Lung (tissue), 17 donors: ENCODE measurements at places on chromosomes 6 and 20. TPM values are rescaled to one million over a fixed set of nuclear protein-coding genes. Genes with fewer than 3 reads are reported as not detected.
A peak's percentile ranks its signal among the peaks of the same experiment; 100 is the strongest.

RHAG gene
- total RNA-seq, result 5.7 TPM

PRRC2A gene
- total RNA-seq, result 157 TPM

XKR7 gene
- total RNA-seq, result 0.03 TPM

C6orf58 gene
- not detected for total RNA-seq

DNA sequence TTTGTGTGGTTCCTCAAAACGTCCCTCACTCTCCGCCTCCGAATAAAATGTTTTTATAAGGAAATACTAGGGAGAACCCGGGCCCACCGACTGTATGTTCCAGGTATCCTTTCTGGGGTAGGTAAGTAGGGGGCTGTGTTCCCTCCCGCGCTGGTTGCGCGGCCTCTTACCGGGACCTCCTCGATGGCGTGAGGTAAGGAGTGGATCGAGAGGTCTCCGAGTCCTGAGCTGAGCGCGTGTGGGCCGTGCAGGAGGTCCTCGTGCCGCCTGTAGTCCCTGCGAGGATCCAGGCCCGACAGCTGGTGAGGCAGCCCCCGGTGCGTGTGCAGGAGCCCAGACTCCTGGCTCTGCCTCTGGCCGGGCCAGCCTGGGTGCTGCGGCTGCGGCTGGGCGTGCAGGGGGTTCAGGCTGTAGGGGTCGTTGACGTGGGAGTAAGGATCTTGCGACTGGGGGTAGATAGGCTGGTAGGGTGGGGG, 5.1 kb downstream of the TFAP2A start:
- H3K36me3 ChIP-seq, result no peaks in the 10 kb centered on the region
- no peak overlapping the region for H3K27ac ChIP-seq
- peaks cover 31% of the 10 kb centered on the region for H3K4me1 ChIP-seq

GRCh38 chr6:81613606-81614005, 138.9 kb downstream of the TENT5A start:
- no peak overlapping the region for H3K4me3 ChIP-seq
- H3K27ac ChIP-seq, result peak overlapping the region; percentile 16
- no peaks in the 10 kb centered on the region for H3K27me3 ChIP-seq

GRCh38 chr20:62606016-62606415, 36.3 kb upstream of the SLCO4A1 start:
- H3K4me1 ChIP-seq, result no peaks in the 10 kb centered on the region
- no peak for DNase-seq
- no peak overlapping the region for H3K4me3 ChIP-seq
- H3K36me3 ChIP-seq, result no peaks in the 10 kb centered on the region
- no peak overlapping the region for H3K27ac ChIP-seq

GRCh38 chr6:91288741-91289140, 701.9 kb upstream of the MAP3K7 start:
- H3K27ac ChIP-seq, result no peak overlapping the region
- H3K27me3 ChIP-seq, result no peaks in the 10 kb centered on the region

GRCh38 chr6:72894091-72894490, 272.2 kb downstream of the KCNQ5 start:
- H3K36me3 ChIP-seq, result no peaks in the 10 kb centered on the region
- H3K4me3 ChIP-seq, result no peak overlapping the region
- peak; percentile 4 for DNase-seq
- H3K4me1 ChIP-seq, result no peaks in the 10 kb centered on the region
- no peaks in the 10 kb centered on the region for H3K27me3 ChIP-seq
- H3K27ac ChIP-seq, result no peak overlapping the region

DNA sequence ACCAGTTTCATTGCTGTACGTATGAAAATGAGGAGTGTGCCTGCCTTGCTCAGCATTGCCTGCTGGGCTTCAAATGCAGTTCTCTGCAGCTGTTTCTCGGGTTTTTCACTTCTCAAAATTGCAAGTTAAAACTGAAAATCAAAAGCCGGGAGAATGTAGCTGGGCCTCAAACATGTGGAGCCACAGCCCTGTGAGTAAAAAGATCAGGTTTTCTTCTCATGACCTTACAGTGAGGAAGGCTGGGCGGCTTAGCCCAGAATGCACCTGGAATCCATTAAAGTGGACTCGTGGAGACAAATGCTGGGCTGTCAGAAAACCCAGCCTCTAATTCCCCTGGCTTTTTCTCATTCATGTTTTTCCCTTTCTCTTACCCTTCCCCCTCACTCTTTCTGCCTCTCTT, 34.4 kb downstream of the DSE start:
- no peak overlapping the region for H3K4me3 ChIP-seq
- H3K4me1 ChIP-seq, result peaks cover 37% of the 10 kb centered on the region
- H3K27me3 ChIP-seq, result no peaks in the 10 kb centered on the region
- H3K27ac ChIP-seq, result no peak overlapping the region
- peak; percentile 42 for DNase-seq
- no peaks in the 10 kb centered on the region for H3K36me3 ChIP-seq

- no peaks in the 10 kb centered on the region for H3K27me3 ChIP-seq
- no peak overlapping the region for H3K27ac ChIP-seq
- H3K36me3 ChIP-seq, result no peaks in the 10 kb centered on the region
- H3K4me1 ChIP-seq, result peaks cover 22% of the 10 kb centered on the region
- H3K4me3 ChIP-seq, result no peak overlapping the region
- DNase-seq, result peak; percentile 84
Measured at GRCh38 chr20:38353316-38353715, 7.0 kb downstream of the LBP start.

DNA sequence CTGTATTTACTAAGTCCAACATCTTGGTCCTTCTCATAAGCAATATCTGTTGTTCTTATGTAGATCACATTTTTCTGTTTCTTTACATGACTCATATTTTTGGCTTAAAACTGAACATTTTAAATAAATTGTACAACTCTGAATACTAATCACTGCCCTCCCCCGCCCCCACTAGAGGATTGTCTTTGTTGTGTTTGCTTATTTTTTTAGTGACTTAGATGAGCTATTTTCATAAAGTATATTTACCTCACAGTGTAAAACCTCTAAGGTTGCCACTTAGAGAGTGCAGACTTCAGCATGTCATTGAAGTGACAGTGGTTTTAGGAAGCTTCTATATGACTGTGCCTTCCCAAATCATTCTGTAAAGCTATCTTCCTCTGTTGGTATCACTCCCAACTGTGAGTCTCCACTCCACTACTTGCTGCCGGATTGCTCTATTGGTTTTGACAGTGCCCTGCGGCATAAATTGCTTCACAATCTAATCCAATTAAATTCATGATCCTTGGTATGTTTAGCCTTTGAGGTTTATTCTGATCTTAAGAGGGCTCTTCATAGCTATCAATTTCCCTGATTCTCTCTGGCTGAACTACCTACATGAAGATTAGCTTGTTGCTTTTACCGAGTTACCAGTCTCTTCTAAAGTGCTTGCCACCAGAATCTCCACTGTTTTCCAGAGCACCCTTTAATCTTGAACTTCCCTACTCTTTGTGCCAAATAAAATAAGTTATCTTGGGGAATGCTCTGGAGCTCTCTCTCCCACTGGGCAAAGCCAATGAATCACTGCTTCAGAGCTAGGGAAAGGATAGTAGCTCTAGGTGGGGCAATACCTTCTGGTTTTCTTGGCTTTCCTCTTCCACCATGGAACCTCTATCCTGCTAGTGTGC, 33.0 kb downstream of the SPTLC3 start:
- no peaks in the 10 kb centered on the region for H3K36me3 ChIP-seq
- H3K4me3 ChIP-seq, result no peak overlapping the region
- H3K27ac ChIP-seq, result no peak overlapping the region
- no peak for DNase-seq
- no peaks in the 10 kb centered on the region for H3K27me3 ChIP-seq

DNA sequence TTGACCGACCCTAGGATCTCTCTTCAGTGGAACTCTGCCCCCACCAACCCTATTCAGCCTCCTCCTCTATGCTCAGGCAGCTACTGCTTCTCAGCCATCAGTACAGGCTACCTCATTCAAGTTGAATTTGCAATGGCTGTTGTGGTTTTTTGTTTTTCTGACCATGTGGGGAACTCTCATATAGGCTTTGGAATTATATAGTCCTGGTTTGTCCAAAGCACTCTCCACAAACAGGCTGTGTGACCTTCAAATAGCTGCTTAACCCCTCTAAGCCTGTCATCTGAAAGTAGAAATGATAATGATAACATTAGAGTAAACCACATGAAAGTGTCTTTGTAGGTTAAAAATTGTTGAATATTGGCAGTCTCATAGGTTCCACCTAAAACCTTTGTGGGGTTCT, 80.3 kb downstream of the UNC5CL start:
- no peaks in the 10 kb centered on the region for H3K36me3 ChIP-seq
- DNase-seq, result no peak
- H3K4me1 ChIP-seq, result no peaks in the 10 kb centered on the region
- H3K27me3 ChIP-seq, result no peaks in the 10 kb centered on the region
- H3K27ac ChIP-seq, result no peak overlapping the region
- H3K4me3 ChIP-seq, result no peak overlapping the region

- H3K27me3 ChIP-seq, result no peaks in the 10 kb centered on the region
- H3K27ac ChIP-seq, result no peak overlapping the region
- H3K4me1 ChIP-seq, result no peaks in the 10 kb centered on the region
Measured at GRCh38 chr6:166951670-166952060, 4.7 kb downstream of the RNASET2 start.

GRCh38 chr20:54146672-54147071, 27.1 kb downstream of the CYP24A1 start:
- no peak overlapping the region for H3K4me3 ChIP-seq
- no peak overlapping the region for H3K27ac ChIP-seq
- no peak for DNase-seq
- no peaks in the 10 kb centered on the region for H3K4me1 ChIP-seq
- no peaks in the 10 kb centered on the region for H3K36me3 ChIP-seq
- no peaks in the 10 kb centered on the region for H3K27me3 ChIP-seq

GRCh38 chr6:36442103-36442670, 467 bp downstream of the PXT1 start:
- H3K27me3 ChIP-seq, result no peaks in the 10 kb centered on the region
- H3K4me3 ChIP-seq, result peak overlapping the region; percentile 95
- H3K27ac ChIP-seq, result peak overlapping the region; percentile 99
- H3K4me1 ChIP-seq, result peaks cover 3% of the 10 kb centered on the region
- DNase-seq, result no peak

- H3K4me1 ChIP-seq, result no peaks in the 10 kb centered on the region
- DNase-seq, result no peak
- no peak overlapping the region for H3K27ac ChIP-seq
- no peak overlapping the region for H3K4me3 ChIP-seq
Measured at GRCh38 chr6:157684620-157685299, 138.3 kb upstream of the SNX9 start.

DNA sequence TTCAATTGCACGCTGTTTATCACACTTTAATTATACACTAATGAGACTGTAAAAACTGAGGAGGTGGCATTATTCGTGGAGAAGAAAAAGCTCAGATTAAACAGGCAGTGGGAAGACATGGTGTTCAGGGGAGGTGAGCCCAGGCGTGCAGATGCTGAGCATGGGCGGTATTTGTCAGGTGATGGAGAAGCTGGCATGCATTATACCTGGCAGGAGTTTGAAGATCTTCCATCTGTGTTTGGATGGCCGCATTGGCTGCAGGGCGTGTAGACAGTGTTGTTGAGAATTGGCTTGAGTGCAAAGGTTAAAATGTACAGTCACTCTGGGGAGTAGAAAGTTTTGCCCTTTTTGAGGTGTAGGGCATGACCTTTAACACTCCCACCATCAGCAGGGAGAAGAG, 213.8 kb downstream of the ERMARD start:
- no peaks in the 10 kb centered on the region for H3K36me3 ChIP-seq
- no peak for DNase-seq
- H3K4me1 ChIP-seq, result peaks cover 6% of the 10 kb centered on the region
- H3K27ac ChIP-seq, result no peak overlapping the region
- peaks cover 4% of the 10 kb centered on the region for H3K27me3 ChIP-seq
- H3K4me3 ChIP-seq, result no peak overlapping the region

DNA sequence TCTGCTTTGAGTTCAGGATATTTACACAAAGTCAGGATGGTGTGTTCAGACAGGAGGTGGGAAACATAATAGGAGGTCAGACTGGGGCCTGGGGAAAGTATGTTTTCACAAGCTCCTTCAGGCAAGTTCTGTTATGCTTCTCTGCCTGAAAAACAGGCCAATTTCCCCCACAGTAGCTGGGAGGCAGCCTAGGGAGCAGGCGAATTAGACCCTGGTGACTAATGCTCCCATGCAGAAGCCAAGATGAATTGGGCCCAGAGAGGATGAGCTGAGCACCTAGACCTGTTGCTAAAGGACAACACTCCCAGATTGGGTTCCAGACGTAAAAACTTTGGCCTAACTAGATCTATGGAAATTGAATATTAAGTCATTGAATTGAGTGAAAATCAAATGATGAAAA, 142.2 kb upstream of the MAP3K7 start:
- H3K27ac ChIP-seq, result no peak overlapping the region
- no peaks in the 10 kb centered on the region for H3K4me1 ChIP-seq
- no peaks in the 10 kb centered on the region for H3K27me3 ChIP-seq
- DNase-seq, result no peak

GRCh38 chr6:151292974-151293687, 53.4 kb downstream of the AKAP12 start:
- peak; percentile 85 for DNase-seq
- H3K4me3 ChIP-seq, result no peak overlapping the region
- H3K27ac ChIP-seq, result peak overlapping the region; percentile 71
- peaks cover 6% of the 10 kb centered on the region for H3K4me1 ChIP-seq

DNA sequence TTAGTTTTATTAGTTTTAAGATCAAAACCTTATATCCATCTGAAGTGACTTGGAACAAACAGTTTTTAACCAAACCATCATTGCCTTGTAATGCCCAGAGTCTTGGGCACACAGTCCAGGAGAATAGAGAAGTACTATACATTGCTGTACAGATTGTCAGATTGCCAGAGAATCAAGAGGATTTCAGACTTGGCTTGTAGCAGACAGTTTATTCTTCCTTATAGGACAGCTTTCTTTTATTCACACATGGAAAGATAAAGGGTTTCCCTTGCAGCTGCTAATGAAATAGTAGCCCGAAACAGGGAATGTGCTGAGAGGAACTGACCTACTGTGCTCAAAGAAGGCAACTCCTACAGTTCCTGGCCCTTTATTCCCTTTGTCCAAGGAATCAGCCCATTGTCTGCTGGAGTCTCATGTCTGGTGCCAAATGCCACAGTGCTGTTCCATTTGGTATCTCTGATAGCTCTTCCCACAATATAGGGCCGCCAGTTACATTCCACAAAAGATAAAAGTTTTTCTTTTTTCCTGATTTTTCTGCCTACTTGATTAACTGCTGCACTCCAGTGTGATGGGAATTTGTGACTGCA, 30.6 kb downstream of the DCBLD1 start:
- H3K4me3 ChIP-seq, result no peak overlapping the region
- H3K27ac ChIP-seq, result no peak overlapping the region
- peaks cover 5% of the 10 kb centered on the region for H3K36me3 ChIP-seq
- H3K27me3 ChIP-seq, result no peaks in the 10 kb centered on the region

DNA sequence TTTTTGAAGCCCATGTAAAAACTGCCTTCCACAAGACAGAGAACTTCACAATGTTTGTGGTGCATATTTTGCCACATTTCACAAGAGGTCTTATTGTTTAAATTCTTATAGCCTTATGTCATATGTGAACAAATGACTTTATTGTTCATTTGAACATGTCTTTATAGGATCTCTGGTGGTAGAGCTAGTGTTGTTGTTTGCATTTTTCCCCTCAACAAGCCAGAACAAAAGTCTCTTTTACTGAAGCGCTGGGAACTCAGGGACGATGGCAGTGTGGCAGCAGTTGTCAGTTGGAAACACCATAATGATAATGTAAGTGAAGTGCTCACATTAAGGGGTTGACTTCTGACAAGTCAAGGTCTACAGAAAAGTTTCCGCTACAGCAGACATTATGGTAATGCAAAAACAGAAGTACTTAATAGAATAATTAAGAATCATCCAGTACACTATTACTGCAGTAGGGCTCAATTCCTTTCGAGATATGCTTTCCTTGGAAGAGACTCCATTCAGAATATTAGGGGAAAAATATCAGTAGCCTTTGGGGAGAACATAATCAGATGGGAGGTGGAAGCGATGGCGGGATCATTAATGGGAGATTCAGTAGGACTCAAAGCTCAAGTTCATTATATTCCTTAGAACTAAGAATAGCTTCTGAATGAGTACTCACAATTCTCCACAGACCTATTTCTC, 180.0 kb downstream of the GJA10 start:
- H3K36me3 ChIP-seq, result no peaks in the 10 kb centered on the region
- no peaks in the 10 kb centered on the region for H3K4me1 ChIP-seq
- no peaks in the 10 kb centered on the region for H3K27me3 ChIP-seq
- no peak for DNase-seq
- H3K4me3 ChIP-seq, result no peak overlapping the region
